ENCODE measurements at places on chromosomes 2 and 18.

- DNase-seq: no peak
Observed at GRCh38 chr2:232022718-232023117, 61.2 kb downstream of the DIS3L2 start.

GRCh38 chr2:52886556-52886955 lies 881.0 kb upstream of the CHAC2 start:
- no peak for DNase-seq

DNA sequence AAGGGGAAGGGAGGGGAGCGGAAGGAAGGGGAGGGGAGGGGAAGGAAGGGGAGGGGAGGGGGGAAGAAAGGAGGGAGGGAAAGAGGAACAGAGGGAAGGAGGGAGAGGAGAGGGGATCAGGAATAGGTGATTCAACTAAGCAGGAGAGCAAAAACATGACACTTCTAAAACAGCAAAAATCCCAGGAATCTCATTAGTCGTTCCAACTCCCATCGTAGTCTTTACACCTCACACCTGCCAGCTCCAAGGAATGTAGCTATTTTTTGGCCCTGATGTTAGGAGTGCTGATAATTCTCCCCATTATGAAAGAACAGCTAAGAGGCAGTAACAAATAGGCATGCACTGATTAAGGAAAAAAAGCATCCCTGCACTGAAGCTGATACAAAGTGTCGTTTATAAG lies 709.9 kb upstream of the PKDCC start:
- no peak for DNase-seq

GRCh38 chr18:25113566-25113965 lies 238.4 kb downstream of the ZNF521 start:
- no peak for DNase-seq

DNA sequence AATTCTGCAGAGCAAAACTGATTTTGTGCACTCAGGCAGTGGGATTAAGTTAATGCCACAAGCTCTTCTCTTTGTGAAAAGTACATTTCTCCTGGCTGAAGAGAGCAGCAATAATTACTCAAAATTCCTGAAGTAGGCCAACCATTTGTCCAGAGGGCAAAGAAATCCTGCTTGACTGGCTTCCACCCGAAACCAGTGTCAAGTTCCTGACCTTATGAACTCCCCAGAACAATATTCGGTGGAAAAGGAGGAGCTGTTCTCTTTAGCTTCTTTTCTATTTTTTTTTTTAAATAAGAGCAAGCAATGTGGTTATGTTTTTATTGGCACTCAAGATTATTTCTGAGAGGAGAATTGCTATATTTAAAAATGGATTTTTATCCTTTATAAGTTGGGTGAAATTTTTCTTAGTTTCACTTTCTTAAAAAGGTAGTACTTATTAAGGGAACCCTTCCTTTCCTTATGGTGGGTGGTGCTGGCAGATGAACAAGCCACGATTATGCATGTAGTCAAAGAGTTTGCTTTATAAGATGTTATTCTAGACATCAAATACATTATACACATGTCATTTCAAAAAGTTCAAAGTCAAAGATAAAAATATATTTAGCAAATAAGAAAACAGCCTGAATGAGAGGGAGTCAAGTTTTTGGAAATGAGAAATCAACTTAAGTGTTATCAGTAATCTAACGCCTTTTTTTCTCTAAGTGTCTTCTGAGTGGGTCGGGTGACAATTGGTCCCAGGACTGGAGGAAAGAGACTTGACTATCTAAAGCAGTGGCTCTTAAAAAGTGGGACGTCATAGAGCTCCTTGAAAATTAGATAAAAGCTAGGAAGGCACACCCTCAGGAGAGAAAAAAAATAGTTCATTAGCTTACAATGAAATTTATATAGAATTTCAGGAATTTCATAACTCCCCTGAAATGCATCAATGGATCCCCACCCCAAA lies 194.5 kb downstream of the IKZF2 start:
- no peak for DNase-seq

GRCh38 chr18:74546751-74547530 lies 12.6 kb downstream of the CNDP1 start:
- no peak for DNase-seq

- DNase-seq: no peak
Observed at GRCh38 chr2:186590350-186590758, 498 bp downstream of the ITGAV start.

DNA sequence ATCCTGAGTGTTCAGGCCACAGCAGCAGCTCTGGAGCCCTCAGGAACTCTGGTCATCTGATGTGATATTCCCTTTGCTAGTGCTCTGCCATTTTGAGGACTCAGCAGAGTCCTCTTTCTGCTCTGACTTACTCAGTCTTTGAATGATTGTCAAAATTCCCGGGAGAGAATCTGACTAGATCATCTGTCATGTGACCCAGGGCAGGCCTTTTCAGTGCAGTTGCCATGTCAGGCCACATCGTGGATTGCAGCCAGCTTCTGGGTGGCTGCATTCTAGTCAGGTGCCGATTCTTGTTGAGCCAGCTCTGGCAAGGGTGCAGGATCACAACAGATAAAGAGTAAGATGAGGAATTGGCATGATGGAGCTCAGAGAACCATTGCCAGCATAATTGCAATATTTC lies 795.6 kb downstream of the CPS1 start:
- no peak for DNase-seq

GRCh38 chr18:26545335-26546123 lies 2.8 kb downstream of the KCTD1 start:
- DNase-seq: no peak

DNA sequence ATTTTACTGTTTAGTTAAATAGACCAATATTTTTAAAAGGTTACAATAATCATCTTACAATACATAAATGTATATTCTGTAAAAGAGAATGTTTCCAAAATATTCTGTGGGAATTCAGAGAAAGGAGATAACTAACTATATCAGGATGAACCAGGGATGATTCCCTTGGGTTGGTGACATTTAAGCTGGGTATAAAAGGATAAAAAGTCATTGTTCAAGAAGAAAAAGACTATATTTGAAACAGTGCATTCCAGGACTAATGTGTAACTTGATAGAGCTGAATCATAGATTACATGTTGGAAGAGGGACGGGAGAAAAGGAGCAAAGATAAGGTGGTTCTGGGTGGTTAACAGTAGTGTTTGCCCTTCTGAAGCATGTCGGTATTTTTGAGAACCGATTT lies 10.1 kb downstream of the RASGRP3 start:
- DNase-seq: no peak

GRCh38 chr18:44824884-44825283 lies 144.2 kb downstream of the SETBP1 start:
- no peak for DNase-seq

DNA sequence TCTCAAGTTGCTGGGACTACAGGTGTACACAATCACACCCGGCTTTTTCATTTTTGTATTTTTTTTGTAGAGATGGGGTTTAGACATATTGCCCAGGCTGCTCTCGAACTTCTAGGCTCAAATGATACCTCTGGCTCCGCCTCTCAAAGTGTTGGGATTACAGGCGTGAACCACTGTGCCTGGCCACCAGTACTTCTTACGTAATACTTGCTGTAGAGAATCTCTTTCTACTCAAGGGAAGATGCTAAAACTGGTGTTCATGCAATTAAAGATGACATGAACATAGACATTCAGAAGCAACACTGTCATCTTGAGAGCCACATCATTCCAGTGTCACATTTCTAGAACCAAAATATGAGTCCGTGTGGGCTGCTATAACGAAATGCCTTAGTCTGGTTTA lies 53.7 kb upstream of the FRZB start:
- no peak for DNase-seq

- no peak for DNase-seq
Observed at GRCh38 chr2:109455731-109456691, 157.8 kb downstream of the SEPTIN10 start.

GRCh38 chr2:201709747-201710146 lies 11.3 kb upstream of the MPP4 start:
- no peak for DNase-seq

- no peak for DNase-seq
Observed at GRCh38 chr18:46161703-46162396, 57.7 kb downstream of the HAUS1 start.

- DNase-seq: peak; percentile 34
Observed at GRCh38 chr2:25664183-25664964, 9.0 kb downstream of the DTNB start.

- DNase-seq: no peak
Observed at GRCh38 chr2:30756051-30756719, 51.1 kb downstream of the CAPN13 start.

- peak; percentile 71 for DNase-seq
Observed at GRCh38 chr2:42828487-42829425, 36.4 kb upstream of the HAAO start.

Data from progenitor cell of endocrine pancreas (in vitro differentiated cells).